ENCODE measurements at places on chromosomes 1 and 21.

- DNase-seq = no peak
Measured at GRCh38 chr21:41966872-41967621, 13.2 kb upstream of the C2CD2 start.

GRCh38 chr1:229884765-229885164, 182.3 kb upstream of the GALNT2 start:
- DNase-seq = no peak

GRCh38 chr1:92859400-92860039, 27.7 kb downstream of the RPL5 start:
- no peak for DNase-seq

DNA sequence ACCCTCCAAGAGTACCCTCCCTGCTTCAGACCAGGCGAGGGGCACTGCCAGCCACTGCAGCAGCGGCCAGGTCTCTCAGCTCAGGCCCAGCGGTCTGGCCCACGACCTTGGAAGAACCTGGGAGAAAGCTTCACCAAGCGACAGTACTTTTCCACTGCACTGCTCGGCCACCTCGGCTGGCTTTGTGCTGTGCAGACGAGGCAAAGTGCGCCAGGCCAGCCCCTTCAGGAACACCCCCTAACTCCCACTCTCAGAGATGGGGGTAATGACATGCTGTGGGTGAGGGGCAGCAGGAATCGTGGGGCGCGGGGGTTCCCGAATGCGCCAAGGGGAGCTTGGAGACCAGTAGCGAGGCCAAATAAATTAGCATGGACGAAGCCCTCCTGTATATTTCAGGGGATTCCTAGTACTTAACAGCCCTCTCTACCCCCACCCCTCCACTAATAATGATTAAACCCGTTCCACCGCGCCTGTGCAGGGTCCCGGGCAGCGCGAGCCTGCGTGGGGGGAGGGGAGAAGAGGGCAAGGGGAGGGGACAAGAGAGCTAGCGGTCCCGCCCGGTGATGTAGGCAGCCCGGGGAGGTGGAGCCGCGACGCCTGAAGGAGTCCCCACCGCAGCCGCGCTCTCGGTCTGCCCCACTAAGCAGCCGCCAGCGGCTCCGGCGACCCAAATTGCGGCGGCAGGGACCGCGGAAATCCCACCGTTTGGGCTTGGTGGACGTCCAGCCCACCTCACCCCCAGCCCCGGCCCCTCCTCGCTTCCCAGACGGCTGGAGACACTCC, at the start of gene FAM43B:
FAM43B (plus strand) TSS at position 629 of the 783 bp plus-strand sequence. CDS start 401 bp downstream, outside the sequence.
- DNase-seq = peak; percentile 86

DNA sequence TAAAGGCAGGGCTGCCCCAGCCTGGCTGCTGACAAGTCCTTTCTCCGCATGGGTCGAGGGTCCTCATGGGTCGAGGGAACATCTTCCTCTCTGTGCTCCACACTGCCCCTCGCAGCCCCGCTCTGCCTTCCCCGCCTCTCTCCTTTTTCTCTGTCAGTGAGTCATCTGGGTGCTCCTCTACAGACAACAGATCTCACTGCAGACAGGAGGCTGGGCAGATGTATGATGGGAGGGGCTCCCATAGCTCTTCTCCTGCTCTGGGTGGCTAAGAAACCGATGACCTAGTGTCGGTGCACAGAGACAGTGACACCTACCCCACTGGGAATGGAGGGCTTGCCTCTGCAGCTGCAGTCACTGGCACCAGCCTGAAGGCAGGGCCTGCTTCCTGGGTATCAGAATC, 5.5 kb downstream of the KCNA10 start:
- DNase-seq = peak; percentile 49

DNA sequence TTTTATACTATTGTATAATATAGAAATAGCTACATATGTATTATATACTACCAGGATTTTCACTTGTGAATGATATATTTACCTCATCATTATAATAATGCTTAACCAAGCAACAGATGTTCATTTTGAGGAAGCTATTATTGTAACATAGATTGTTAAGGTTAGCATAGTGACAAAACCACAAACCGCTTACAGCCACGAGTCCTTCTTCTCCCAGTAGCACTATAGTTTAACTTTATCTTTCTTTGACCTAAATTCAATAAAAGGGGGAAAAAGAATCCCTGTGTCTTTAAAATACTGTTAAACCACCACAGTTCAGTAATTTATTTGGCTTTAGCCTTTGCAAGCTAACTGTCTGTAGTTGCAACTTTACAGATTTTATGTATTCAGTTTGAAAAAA, 1039.4 kb upstream of the B3GALT2 start:
- no peak for DNase-seq

DNA sequence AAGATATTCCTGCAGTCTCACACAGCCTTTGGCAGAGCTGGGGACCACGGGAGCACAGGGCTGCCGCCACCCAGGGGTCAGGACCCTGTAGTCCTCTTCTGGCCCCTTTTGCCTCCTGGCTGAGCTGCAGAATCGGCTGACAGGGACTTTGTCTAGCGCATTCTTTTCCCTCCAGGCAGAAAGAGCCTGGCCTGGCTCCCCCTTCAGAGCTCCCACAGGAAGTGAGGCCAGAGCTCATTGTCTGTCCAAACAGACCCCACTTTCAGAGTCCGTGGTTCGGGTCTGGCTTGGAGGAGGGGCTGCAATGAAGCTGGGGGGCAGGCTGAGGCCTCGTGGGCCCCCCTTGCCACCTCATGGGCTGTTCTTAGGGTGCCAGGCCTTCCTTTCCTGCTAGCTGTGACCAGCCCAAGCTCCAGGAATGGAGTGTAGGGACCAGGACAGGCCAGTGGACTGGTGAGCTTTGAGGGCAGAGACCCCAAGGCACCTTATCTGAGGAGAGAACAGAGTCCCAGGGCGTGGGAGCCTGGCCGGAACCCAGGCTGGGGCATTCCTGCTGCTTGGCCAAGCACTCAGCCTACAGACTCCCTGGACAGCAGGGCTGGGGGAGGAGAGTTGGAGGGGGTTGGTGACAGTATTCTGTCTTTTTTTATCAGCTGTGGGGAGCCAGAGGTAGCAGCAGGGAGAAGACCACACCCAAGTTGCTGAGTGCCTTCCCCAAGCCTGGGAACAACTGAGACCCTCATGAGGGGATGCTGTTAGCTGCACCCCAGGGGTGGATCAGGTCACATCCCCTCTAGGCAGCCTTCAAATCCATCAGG, 4.7 kb downstream of the CELSR2 start:
- no peak for DNase-seq

GRCh38 chr21:33261635-33262034, 4.5 kb upstream of the IL10RB start:
- no peak for DNase-seq

DNA sequence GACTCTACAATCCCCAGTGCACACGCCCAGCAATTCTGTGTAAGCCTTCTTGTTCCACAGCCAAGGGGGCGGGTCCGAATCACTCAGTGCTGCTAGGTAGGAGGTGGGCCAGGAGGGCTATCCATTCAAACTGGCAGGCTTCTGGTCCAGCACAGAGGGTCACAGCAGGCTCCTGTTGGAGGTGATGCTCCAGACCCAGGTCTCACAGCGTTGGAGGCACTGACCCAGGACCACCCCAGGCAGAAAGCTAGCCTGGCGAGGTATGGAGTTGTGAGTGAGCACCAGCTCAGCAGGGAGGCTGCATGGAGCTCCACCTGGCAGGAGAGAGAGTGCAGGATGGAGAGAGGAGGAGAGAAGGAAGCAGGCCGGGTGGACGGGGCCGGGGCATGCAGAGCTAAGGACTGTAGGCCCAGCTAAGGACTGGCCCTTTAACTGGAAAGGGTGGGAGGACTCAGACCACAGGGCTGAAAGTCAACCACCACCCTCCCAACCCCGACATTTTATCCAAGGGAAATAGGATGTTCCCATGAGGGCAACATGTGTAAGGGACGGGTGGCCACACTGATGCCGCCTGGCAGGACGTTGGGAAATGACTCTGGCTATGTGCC, 38.7 kb downstream of the GPR161 start:
- DNase-seq = no peak

GRCh38 chr1:167056529-167057231, 33.5 kb downstream of the GPA33 start:
- DNase-seq = peak; percentile 91

DNA sequence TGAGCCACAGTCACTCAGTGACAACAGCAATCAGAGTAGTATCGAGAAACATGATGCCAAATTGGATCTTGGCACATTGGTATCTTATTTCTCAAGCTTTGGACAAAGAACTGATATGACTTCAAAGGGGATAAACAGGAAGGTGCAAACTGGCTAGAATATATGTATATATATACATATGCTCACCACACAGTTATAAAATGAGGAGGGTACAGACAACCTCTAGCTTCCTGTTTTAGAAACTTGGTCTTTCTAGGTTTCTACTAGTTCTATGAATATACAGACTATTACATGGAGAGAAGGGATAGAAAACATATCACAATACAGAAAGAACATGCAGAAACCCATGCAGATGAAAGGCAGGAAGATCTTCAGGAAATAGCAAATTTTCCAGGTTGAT, 292.1 kb upstream of the SNX7 start:
- no peak for DNase-seq

GRCh38 chr21:34284666-34285065, 79.1 kb upstream of the KCNE2 start:
- DNase-seq = no peak

DNA sequence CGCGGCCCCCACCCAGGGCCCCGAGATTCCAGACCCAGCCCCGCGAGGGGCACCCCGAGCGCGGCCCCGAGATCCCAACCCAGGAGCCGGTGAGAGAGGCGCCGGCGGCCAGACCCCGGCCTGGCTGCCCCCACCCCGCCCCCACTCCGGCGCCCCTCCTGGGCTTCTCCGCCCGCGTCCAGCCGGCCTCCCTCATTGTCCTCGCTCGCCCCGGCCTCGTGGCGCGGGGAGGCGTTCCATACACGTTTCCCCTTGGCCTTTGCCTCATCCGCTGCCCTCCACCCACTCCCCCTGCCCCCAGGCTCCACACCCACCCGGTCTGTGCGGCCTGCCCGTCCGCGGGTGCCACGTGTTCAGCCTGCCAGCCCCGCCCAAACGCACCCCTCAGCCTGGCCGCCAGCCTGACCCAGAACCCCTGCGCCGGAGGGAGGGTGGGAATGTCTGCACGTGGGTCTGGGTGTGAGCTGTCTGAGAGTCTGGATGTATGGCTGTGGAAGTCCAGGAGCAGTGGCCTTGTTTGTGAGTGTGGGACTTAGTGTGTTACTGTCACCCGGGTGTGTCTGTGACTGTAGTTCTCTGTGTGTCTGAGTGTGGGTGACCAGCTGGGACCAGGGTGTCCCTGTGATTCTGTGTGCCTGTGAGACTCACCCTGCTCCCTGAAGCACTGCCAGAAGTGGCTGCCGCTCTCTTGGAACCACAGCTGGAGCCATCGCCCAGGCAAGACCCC, 681 bp downstream of the B4GALT2 start:
- no peak for DNase-seq

DNA sequence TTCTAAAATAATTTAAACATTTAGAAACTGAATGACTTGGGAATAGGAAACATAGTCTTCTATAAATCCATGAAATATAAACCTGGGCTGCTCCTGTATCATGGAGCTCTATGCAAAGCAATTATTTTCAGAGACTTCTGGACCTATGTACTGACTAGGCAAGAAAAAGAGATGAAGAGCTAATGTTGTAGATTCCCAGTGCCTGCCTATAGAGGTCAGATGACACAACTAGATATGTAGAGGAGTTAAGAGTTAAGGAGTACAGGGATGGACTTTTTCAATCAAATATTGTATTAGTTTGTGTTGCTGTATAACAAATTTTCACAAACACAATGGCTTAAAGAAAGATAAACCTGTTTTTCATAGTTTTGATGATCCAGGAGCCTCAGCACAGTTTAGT, 1434.5 kb downstream of the KCNT2 start:
- no peak for DNase-seq

DNA sequence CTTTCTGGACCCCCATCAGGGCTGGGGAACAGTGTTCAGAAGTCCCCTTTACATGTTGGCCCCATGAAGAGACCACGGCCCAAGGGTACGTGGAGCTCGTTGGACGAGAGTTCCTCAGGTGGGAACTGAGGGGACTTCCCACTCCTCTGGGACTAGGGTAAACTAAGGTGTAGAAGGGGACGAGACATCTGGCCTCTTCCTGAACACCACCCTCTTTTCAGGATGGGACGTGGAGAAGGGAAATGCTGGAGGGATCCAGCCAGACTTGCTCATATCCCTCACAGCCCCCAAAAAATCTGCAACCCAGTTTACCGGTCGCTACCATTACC, 2.0 kb downstream of the NAXE start:
- DNase-seq = no peak

DNA sequence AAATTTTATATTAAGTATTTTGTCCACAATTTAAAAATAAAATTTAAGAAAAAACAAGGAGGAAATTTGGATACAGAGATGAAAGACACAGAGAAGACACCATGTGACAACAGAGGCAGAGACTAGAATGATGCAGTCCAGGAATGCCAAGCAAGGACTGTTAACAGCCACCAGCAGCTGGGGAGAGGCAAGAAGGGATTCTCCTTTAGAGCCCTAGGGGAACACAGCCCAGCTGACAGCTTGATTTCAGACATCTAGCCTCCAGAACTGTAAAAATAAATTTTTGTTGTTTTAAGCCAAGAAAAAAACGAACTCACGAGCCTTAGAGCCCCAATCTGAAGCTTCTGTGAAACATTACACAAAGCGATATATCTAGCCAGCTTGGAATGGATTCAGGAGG, 198.5 kb downstream of the ZNF648 start:
- no peak for DNase-seq

GRCh38 chr1:203296460-203297073, 8.8 kb upstream of the BTG2 start:
- DNase-seq = no peak

- DNase-seq = no peak
Measured at GRCh38 chr1:42461196-42461595, 1.9 kb upstream of the CCDC30 start.

- DNase-seq = no peak
Measured at GRCh38 chr21:36589352-36589971, 109.5 kb upstream of the SIM2 start.

GRCh38 chr1:29343476-29343875, 107.2 kb downstream of the PTPRU start:
- DNase-seq = no peak

- no peak for DNase-seq
Measured at GRCh38 chr1:40926441-40926840, 53.1 kb upstream of the CTPS1 start.

GRCh38 chr1:201471772-201472171, 2.8 kb upstream of the PHLDA3 start:
- no peak for DNase-seq

- DNase-seq = no peak
Measured at GRCh38 chr1:194503209-194503608, 1316.8 kb upstream of the B3GALT2 start.

DNA sequence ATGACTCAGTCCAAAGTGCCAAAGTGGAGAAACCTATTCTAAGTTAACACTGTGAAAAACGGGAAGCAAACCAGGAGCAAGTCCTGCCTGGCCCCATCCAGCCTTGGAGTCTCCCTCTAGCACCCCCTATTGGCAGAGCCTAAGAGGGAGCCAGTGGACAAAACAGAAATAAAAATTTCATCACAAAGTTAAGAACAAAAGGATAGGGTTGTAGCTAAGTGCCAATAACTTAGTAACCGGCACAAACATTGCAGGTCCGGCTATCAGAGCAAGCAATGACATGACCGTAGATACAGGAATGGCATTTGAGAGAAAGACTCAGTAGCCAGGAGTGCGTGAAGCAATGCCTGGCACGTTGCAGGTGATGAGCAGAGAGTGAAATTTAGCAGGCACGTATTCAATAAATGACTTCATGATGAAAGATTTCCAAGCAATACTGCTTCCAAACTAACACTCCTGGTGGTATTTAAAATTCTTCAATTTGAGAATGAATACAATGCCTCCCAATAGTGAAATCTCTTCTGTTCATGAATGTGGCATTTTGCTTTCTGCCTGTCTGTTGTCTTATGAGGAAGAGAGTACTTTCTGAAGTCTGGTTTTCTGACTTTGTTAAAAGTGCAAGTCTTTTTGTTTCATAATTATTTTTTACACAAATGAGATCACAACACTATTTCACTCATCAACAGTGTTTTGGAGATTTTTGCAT, 391.0 kb downstream of the OMA1 start:
- DNase-seq = no peak
